ENCODE measurements at places on chromosomes 7 and 10.

GRCh38 chr10:102410429-102411073, 8.0 kb downstream of the PSD start:
- no peak for DNase-seq

- peak; percentile 61 for DNase-seq
Observed at GRCh38 chr10:88893611-88894010, 13.6 kb downstream of the STAMBPL1 start.

- DNase-seq: no peak
Observed at GRCh38 chr7:101553018-101553770, 75.9 kb downstream of the MYL10 start.

GRCh38 chr7:21354284-21354683, 73.6 kb upstream of the SP4 start:
- DNase-seq: no peak

DNA sequence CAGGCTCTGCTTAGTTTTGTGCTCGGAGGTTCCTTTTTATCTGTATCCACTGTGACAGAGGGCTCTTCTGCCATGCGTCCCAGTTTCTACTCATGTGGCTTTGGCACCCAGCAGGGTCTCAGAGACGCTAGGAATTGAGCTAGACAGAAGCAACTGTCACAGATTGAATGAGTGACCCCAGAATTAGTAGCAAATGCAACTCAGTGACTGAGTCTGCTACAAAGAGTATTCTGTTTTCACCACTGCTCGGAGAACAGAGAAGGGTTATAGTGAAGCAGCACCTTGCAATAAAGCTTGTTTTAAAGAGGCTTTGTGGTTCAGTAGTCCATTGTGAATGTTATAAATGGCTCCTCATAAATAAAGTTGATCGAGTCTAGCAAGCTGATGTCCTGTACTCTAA, 113.2 kb downstream of the DNAH11 start:
- DNase-seq: no peak

- DNase-seq: no peak
Observed at GRCh38 chr10:3167611-3168330, 4.8 kb downstream of the PITRM1 start.

GRCh38 chr7:35030848-35031247, 6.4 kb downstream of the DPY19L1 start:
- DNase-seq: no peak

GRCh38 chr10:125124907-125125306, 35.5 kb downstream of the CTBP2 start:
- DNase-seq: no peak

Data from HCEC 1CT (cell line).